NCI-H1105 (cell line): ENCODE measurements at places on chromosomes 13 and 19.

- DNase-seq, result no peak
Measured at GRCh38 chr13:30668312-30668711, 50.6 kb downstream of the USPL1 start.

- DNase-seq, result no peak
Measured at GRCh38 chr13:50509771-50510441, 333.6 kb downstream of the DLEU7 start.

DNA sequence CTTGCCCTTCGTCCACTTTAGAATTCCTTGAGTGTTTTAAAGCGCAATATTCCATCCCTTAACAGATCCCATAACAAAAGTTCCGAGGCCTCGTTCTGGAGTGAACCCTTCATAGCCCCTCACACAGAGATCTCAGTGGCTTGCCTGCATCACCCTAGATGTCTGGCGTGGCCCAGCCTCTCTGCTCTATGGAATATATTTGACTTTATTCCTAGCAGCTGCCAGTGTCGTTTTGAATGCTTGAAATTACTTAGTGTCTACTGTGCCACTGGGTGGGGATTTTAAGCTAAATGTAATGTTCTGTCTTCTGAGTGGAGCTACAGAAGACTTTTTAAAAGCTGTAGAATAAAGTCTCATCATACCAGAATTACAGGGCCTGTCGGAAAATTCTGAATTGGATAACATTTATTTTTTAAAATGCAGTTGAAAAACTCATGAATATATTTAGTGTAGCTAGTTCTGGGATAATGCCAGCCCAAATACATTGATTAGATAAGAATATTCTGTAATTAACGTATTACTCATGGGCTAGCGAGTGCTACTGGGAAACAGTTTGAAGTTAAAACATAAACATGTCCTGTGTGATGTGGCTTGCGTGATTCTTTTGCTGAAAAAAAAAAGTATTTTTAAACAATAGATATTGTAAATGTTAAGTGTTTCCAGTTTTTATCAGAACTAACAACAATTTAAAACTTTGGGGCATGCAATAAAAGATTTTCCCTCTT is 111.8 kb downstream of the ESD start:
- no peak for DNase-seq

GRCh38 chr13:106352850-106353249 is 182.6 kb downstream of the EFNB2 start:
- DNase-seq, result no peak

GRCh38 chr19:30344446-30345425 is 27.4 kb upstream of the ZNF536 start:
- DNase-seq, result no peak

GRCh38 chr13:112931028-112931934 is 37.7 kb upstream of the MCF2L start:
- peak; percentile 92 for DNase-seq

DNA sequence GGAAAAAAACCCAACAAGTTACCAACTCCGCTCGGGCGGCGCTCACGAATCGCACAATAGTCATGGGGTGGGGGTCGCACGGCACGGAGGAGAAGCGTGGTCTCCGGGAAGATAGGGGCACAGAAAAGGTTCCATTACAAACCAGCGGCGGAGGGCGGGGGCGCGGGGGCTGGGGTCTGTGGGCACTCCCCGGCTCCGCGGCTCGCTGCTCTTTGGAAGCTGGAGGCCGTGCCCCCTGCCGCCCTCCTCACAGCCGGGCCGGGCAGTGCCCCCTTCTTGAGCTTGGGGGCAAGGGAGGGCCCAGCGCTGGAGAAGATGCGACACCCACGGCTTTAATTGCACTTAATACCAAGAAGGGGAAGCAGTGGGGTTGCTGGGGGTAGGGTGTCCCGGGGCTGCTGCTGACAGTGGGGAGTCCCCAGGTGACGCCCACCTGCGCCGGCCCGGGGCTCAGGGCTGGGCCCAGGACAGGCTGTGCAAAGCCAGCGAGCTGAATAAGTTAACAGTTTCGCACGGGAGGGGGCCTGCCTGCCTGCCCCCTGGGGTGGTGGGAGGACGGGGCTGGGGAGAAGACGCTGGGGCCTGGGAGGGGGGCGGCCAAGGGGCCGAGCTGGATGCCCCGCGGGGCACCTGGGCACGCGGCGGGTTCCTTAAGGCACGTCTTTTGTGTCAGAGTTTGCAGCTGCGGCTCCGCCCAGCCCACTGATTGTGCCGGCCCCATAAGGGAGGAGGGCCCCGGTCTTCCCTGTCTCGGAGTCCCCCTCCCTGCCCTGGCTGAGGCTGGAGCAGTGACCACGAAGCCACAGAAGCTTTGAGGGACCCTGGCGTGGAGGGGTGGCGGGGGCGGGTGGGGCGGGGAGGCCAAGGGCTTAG is 9.8 kb downstream of the DCAF15 start:
- DNase-seq, result no peak

GRCh38 chr13:99686157-99686572 is 184.9 kb downstream of the TM9SF2 start:
- no peak for DNase-seq

- no peak for DNase-seq
Measured at GRCh38 chr19:44677019-44677811, 5.9 kb downstream of the CEACAM19 start.

- no peak for DNase-seq
Measured at GRCh38 chr19:3669082-3669946, 31.0 kb downstream of the PIP5K1C start.

DNA sequence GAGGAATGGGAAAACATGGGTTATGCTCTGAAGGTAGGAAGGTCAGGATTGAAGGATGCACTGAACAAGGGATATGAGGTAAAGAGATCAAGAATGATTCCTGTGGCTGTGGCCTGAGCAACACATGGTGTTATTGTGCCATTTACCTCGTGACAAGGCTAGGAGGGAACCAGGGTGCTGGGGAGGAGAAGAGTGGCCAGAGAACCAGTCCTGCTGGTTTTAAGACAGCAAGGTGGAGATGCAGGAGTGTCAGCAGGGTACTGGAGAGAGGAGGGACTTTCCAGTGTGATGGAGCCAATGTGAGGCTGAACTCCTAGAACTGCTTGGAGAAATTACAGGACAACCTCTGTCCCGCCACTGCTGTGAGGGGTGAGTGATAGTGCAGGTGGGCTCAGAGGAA is 282.4 kb downstream of the MYO16 start:
- DNase-seq, result no peak

- DNase-seq, result no peak
Measured at GRCh38 chr13:33078263-33078662, 62.0 kb downstream of the KL start.

DNA sequence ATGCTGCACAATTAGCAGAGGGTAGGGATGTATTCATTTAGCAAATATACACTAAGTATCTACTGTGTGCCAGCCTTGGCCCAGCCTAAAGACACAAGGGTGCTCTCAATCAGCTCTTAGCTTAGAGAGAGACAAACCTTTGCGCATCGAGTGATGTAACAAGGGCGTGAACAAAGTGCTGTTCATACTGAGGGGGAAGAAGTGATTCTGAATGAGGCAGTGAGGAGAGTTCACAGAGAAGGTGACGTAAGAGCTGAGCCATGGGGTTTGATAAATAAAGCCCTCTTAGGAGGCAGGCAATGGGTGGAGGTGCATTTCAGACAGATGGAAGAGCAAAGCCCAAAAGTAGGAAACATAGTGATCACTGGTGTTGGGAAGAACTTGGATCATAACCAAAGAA is 68.5 kb downstream of the FLT1 start:
- DNase-seq, result no peak

DNA sequence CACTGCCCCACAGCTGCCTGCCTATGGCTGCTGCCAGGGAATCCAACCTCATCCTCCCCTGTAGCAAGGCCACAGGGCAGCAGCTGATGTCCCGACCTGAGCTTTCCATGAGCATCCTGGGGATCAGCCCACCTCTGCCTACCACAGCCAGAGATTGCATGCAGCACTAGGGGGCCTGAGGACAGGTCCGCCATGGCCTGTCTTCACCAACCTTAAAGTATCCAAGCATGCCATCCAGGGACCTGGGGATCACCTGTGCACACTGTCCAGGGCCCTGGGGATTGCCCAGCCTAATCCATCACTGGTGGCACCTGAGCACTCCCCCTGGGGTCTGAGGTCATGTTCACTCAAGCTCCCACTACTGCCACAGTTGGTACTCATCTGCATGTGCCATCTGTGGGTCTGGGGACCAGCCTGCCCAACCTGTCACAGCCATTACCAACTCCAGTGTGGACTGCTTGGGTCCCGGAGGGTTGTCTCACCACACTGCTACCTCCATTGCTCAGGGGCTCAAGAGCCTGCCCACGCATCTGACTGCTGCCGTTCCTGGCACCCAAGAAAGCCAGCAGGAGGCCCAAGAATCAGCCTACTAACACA is 53.0 kb downstream of the KCTD15 start:
- DNase-seq, result no peak

DNA sequence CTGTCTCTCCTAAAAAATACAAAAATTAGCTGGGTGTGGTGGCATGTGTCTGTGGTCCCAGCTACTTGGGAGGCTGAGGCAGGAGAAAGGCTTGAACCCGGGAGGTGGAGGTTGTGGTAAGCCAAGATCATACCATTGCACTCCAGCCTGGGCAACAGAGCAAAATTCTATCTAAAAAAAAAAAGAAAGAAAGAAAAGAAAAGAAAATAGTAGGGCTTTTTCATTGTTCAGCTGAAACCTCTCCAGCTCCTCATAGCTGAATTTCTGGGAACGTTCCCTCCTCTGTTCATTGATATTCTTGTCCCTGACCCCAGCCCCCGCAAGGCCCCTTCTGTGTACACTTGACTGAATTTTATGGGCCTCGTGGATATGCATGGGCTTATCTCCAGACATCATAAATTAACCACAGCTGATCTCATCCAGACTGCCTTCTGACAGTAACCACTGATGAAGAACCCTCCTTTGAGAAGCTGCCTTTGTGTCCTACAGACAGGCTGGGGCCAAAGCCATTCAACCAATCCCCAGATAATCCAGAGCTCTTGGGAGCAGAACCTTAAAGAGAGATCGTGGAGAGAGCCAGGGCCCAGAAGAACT is at the start of gene ELSPBP1:
TSS of gene ELSPBP1 (plus strand) at position 424 of the 594 bp plus-strand sequence. CDS start 14,036 bp downstream, outside the sequence.
- DNase-seq, result no peak

GRCh38 chr13:25859528-25859927 is 192.3 kb downstream of the SHISA2 start:
- no peak for DNase-seq

- DNase-seq, result no peak
Measured at GRCh38 chr13:109642358-109642757, 144.0 kb downstream of the IRS2 start.

- no peak for DNase-seq
Measured at GRCh38 chr19:7856109-7856591, 18.0 kb downstream of the PRR36 start.

GRCh38 chr13:21000647-21001046 is 60.7 kb downstream of the LATS2 start:
- no peak for DNase-seq

DNA sequence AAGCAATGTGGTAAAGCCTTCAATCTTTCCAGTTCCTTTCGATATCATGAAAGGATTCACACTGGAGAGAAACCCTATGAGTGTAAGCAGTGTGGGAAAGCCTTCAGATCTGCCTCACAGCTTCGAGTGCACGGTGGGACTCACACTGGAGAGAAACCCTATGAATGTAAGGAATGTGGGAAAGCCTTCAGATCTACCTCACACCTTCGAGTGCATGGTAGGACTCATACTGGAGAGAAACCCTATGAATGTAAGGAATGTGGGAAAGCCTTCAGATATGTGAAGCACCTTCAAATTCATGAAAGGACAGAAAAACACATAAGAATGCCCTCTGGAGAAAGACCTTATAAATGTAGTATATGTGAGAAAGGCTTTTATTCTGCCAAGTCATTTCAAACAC is 15.6 kb upstream of the ZNF763 start:
- DNase-seq, result no peak

DNA sequence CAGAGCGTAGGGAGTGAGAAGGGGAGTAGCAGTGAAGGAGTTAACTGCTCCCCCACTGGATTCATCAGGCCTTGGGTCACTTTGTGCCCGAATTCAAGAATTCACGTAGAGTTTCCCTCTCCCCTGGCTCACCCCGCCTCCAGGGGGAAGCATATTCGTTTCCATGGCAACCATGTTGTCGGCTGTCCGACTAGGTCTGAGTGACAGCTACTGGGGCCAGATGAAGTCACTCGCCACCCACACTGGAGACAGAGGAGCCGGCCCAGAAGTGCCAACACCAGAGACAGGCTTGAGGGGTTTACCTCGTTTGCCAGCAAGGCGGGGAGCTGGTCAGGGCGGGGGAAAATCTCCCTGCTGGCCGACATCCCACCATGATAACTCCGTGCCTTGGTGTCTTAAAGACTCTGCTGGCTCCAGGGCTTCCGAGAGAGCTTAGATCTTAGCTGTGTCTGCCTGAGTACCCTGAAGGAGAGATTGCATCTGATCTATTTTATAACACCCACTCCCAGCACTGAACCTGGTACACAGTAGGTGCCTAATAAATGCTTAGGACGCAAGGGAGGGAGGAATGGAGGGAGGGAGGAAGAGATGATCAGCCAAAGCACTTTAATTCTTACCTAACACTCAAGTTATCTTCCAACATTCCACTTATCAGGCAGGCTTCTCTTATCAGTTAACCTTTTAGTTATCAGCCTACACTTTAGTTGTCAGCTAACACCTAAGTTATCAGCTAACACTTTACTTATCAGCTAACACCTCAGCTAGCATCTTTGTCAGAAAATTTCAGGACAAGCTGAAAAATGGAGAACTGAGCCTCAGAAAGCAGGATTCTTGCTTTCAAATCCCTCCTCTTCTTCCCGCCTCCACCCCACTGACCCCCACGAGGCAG is 57.2 kb upstream of the ZNRF4 start:
- peak; percentile 26 for DNase-seq

DNA sequence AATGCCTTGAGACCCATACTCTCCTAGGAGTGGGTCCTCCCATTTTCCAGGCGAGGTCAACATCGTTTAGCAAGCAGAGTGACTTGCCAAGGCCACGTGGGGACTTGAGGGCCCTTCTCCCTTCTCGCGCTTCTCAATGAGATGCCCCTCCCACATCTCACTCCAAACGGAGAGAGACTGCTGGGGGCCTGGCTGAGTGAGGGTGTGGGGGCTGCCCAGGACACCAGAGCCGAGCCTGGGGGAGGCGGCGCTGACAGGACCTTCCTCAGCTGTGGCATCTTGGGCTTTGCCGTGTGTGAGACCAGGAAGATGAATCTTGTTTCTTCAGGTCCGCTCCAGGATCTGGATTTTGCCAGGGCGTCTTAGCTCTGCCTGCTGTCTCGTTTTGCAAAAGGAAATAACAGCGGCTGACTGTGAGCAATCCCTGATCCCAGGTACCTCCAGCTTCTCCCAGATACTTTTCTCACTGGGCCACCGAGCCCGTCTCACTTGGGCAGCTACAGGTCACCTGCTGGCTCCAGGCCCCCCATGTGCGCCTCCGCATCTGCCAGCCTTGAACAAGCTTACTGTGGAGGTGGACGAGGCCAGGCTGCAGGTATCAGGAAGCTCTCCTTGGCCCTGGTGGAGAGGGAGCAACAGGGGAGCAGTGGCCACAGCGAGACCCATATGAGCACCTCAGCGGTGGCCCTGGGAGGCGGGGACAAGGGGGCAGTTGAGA is 6.0 kb downstream of the COX6B2 start:
- no peak for DNase-seq

- DNase-seq, result no peak
Measured at GRCh38 chr13:22735011-22735995, 445.5 kb upstream of the SGCG start.
